ENCODE measurements at places on chromosomes 12 and 14.

DNA sequence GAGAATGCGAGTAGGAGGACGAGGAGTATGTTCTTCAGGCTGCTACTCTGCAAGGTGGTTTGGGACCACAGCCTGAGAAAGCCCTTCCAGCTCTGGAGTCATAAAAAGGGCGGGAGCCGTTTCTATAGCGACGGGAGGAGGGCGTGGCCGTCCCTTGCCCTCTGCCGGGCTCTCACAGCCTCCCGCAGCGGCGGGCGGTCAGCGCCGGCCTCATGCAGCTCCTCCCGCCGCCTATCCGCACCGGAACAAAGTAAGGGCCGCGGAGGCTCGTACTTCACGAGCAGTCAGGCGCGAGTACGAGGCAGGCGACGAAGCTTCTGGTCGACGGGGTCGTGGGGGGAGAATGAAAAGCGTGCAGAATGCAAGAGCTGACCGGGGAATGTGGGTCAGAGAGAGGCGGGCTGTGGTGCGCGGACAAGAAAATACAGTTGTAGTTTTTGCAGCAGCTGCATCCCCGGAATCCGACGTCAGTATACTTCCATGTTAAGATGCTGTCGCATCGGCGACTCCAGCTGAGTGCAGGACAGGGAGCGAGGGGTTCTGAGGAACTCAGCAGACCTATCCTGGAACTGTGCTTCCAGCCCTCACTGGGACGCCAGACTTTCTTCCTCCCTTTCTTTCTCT, at the start of gene DYRK4:
DYRK4 (plus strand) TSS at position 175 of the 624 bp plus-strand sequence; CDS start at position 213, 38 bp downstream.
- H3K36me3 ChIP-seq, result peaks cover 17% of the 10 kb centered on the region
- peaks cover 23% of the 10 kb centered on the region for H3K4me1 ChIP-seq
- DNase-seq, result no peak
- H3K27ac ChIP-seq, result no peak within 1 kb of the TSS
- peak within 1 kb of the TSS; percentile 16 for H3K4me3 ChIP-seq

GRCh38 chr12:59318940-59319339, 276.9 kb upstream of the SLC16A7 start:
- H3K4me1 ChIP-seq, result no peaks in the 10 kb centered on the region
- no peaks in the 10 kb centered on the region for H3K36me3 ChIP-seq
- H3K4me3 ChIP-seq, result no peak overlapping the region
- no peaks in the 10 kb centered on the region for H3K27me3 ChIP-seq
- DNase-seq, result no peak
- H3K27ac ChIP-seq, result no peak overlapping the region

DNA sequence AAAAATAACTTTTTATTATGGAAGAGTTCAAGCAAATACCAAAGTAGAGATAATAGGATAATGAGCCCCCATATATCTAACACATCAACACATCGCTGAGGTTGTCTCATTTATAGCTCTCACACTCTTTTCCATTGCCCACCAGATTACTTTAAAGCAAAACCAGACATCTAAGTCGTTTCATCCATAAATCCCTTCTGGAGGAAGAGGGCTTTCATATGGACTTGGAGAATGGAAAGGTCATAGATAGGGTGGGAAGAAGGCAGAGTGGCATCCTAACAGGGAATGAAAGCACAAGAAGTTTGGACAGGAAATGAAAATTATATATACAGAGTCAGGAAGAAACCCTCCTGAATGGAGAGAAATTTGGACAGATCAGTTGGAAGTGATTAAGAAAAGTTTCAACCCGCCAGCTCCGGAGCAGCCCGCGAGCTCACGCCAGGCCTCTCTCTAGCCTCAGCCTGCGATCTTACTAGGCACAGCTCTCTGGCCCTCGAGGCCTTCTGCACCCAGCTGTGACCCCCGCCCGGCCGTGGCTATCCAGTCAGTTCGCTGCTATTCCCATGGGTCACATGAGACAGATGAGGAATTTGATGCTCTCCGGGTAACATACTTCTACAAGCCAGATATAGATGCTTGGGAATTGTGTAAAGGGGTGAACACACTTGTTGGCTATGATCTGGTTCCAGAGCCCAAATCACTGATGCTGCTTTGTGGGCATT, 48.4 kb upstream of the NID2 start:
- H3K27me3 ChIP-seq, result peaks cover 8% of the 10 kb centered on the region
- no peaks in the 10 kb centered on the region for H3K4me1 ChIP-seq
- H3K36me3 ChIP-seq, result no peaks in the 10 kb centered on the region
- no peak overlapping the region for H3K4me3 ChIP-seq
- no peak for DNase-seq

DNA sequence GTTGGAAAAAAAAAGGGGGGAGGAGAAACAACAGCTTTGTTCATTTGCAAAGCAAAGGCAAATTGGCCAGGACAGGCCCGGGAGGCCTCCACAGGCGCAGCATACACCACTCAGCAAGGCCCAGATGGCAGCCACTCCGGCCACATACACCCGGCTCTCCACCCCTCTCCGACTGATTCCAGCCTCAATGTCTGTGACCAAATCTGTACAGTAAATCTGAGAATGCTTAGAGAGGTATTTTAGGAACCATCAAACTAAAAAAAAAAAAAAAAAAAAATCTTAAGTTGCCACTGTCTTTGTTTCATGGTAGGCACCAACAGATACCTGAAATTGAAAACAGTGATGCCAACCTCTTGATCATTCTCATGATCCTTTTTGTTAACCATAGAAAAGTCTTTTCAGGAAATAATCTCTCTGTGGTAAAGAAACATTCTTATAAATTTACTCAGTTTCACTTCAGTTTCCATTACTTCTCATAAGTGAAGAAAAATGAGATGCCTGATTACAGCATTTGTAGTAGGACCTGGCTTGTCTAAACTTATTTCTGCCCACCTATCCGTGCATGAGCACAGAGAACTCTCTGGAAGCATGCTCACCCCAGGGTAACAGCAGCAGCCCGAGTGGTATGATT, 20.2 kb downstream of the VPS37B start:
- no peaks in the 10 kb centered on the region for H3K27me3 ChIP-seq
- peak; percentile 13 for DNase-seq
- no peak overlapping the region for H3K27ac ChIP-seq
- H3K4me1 ChIP-seq, result peaks cover 70% of the 10 kb centered on the region
- no peak overlapping the region for H3K4me3 ChIP-seq

DNA sequence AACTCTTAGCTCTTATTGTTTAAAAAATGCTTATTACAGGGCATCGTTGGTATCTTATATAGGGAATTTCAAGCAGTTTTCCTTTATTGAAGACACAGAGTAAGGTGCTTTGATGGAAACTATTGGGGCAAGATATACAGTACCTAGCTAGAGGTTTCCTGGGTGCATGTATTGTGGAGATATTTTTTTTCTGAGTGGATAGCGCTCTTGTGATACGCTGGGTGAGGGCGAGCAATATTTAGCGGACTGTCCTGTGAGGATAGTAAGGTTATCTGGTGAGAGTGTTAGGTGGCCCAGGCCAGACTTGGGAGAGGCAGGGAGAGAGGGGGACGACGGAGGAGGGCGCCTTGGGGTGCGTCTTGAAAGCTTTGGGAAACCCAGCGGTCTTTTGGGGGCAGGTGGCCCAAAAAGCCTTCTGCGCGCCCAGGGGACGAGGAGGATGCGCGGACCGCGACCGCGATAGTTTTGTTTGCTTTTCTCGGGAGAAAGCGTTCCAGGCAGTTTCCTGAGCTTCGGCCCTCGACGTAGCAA, 596 bp upstream of the BICD1 start:
- no peaks in the 10 kb centered on the region for H3K36me3 ChIP-seq
- no peaks in the 10 kb centered on the region for H3K27me3 ChIP-seq
- peaks cover 18% of the 10 kb centered on the region for H3K4me1 ChIP-seq
- DNase-seq, result no peak
- peak overlapping the region; percentile 85 for H3K27ac ChIP-seq

Measured in activated naive CD8-positive, alpha-beta T cell treated with anti-CD3 and anti-CD28 coated beads, Interleukin-2, amount 10 ng/mL, durations not matched to agents 7 days and 5 days (primary cell).